Retinal pigment epithelial cell (primary cell): ENCODE measurements at places on chromosomes 4 and X.
A peak's percentile ranks its signal among the peaks of the same experiment; 100 is the strongest.

GRCh38 chr4:118845552-118846050, 9.7 kb upstream of the SEC24D start:
- no peak for DNase-seq

DNA sequence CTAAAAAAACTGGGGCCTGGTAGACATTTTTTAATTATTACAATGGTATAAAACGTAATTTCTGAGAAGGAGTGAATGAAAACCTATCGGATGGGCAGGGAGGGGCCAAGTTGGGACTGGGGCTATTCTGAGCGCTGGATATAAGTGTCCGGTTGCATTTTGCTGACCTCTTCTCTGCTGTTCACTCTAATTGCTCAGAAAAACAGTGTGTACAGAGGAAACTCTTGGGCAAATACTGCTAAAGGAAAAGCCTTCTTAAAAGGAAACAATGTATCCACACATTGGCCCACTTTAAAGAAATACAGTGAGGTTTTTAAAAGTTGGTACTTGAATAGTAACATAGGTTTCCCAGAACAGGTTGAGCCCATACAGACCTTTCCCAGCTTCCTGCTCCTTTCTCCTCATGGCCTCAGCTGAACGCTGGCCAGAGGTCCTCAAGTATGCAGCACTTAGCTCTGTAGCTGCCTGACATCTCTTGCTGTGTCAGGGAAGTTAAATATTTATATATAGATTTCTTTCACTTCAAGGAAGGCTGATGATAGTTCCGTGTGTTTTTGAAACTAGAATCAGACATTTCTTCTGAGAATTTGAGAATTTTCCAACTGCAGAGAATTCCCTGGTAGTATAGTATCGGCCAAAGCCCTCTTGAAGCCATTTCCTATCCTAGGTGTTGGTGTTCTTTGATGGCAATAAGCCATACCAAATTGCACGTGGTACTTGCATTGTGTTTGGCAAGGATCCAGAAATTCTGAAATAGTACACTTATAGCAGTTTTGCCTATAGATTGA, 97.1 kb upstream of the SLC4A4 start:
- no peak for DNase-seq

DNA sequence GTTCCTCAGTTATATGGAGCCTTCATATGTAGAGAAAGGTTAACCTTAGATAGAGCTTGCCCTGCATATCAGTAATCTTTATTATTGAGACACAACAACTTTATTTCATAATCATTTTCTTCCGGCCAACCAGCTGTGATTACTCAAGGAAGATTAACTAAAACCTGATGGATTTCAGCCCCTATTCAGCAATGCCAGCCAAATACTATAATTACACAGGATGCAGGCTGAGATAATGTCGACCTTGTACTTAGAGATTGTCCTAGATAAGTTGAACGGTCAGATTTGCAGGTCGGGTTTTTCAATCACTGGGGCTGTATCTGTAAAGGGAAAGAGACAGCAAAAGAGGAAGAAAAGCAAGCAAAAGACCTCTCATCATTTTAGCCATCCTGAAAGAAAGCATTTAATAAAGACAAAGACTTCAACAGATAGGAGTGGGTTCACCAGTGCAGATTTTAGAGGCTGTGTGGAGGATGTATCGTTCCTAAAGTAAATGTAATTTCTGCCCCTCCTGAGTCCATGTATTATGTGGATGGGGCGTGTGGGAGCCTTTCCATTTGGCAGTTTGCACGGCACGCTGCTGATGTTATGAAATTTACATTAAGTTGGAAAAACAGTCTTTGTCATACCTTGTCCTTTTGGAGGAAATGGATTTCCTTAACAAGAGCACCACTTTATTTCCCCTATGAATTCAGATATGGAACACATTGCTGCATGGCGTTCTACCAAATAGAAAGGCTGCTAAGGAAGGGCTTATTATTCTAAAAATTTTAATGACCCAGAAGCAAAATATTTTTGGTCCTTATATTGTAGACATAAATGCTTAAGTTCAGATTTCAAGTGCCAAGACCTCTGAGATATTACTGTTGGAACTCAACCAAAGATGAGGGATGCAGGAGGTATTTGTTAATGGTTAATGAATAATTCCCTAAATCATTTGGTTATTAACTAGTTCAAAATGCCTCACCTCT, 496.7 kb downstream of the SPRY1 start:
- DNase-seq: peak; percentile 37

DNA sequence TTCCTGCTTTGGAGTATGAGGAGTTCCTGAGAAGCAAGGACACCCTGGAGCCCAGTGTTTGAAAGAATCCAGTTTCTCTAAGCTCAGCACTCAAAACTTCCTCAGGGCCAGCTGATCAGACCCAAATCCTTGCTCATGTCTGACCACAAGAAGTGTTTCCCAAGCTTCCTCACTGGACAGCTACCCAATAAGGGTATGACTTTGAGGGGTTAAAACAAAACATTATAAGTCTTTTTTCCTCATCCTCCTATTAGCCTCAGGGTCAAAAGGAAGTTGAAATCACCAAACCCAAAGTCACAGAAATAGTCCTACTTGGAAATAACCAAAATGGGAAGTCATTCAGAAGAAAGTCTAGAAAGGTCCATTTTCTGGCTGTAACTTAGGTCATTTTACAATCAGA, 13.7 kb downstream of the ZBTB33 start:
- DNase-seq: no peak

DNA sequence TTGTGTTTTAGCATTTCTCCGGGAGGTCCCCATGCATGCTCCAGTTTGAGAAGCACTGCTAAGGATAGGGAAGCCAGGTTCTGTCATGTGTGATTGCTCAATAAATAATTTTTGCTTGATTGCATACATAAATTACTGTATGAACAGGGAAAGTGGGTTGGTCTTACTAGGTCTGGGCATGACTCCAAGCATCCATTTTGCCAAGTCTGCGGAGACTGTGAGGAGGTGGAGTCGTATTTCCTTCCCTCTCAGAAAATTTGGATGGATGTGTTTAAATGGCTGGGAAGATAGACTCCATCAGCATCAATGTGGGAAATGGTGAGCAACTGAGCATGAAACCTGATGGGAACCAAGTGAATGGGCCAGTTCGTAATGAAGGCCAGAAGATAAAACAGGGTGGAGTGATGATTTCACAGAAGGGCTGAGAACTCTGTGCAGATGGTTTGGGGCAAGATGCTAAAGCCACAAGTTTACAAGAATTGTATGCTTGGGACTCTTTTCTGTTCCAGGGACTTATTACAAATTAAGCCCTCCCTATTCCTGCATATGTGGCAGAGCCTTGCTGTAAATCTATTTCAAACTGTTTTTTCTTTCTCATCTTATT, 84.1 kb downstream of the NHS start:
- no peak for DNase-seq

- no peak for DNase-seq
Measured at GRCh38 chr4:183941964-183942363, 36.9 kb downstream of the STOX2 start.

DNA sequence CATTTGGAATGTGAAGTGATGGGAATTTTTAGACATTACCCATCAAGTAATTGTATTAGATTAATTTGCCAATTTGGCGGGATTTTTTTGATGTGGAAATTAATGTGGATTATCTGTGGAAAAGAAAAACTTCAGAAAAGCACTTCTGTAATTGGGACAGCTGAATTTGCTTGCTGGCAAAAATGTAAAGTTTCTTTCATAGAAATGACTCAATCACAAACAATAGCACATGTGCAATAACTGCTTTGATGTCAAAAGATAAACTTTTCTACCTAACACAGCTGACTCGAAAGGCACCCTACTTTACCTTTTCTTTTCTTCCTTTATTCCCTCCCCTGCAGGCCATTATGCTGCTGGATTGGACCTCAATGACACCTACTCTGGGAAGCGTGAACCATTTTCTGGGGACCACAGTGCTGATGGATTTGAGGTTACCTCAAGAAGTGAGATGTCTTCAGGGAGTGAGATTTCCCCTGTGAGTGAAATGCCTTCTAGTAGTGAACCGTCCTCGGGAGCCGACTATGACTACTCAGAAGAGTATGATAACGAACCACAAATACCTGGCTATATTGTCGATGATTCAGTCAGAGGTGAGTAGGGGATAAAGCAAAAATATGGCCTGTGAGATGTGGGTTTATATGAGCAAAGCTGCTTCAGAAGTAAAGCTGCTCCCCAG, 1.4 kb downstream of the AREG start:
- DNase-seq: no peak

GRCh38 chrX:68060506-68061205, 372.6 kb downstream of the OPHN1 start:
- peak; percentile 58 for DNase-seq

DNA sequence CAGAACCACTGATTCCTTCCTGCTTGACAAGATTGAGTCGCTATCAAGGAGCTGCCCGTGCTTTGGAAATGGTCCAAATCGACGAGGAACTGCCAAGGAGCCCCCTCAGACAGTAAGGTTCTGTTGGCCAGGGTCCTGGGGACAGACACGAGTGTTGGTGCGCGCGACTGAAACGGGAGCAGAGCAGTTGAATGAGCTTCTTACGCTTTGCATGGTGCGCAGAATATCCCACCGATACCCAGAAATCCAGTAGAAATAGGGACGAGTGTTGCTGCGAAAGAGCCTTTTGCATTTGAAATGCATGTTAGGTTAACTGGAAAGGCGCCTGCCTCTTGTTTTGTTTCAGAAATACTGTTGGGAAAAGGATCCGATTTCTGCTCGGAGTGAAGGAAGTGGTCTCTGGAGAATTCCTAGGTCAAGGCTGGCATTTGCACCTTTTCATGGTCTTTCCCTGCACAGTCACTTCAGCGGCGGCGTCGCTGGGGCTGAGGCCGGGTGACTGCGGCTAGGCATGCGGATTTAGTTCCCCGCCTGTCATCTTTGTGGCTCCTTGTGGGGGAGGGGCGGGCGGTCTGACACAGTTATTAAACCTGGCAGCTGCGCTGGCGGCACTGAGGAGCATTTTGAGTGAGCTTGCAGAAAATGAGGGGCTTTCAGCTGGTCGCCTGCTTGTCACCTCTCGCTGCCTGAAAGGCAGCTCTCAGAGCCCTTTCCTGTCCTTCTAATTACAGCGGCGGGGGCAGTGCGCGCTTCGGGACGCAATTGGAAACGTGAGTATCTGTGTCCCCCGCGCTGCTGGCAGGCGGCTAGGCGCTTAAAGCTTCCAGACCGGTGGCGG, 51.5 kb upstream of the TRIM2 start:
- DNase-seq: no peak

DNA sequence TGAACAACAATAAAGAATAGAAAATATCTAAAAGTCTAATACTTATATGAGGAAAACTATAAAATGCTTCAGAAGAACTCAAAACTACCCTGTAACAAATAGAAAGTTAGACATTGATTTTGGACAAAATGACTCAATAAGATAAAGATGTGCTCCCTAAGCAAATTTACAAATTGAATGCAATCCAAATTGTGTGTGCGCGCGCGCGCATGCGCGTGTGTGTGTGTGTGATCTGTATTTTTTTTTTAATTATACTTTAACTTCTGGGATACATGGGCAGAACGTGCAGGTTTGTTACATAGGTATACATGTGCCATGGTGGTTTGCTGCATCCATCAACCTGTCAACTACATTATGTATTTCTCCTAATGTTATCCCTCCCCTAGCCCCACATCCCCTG, 320.8 kb upstream of the INTU start:
- no peak for DNase-seq

GRCh38 chr4:150321113-150321512, 242.9 kb downstream of the DCLK2 start:
- DNase-seq: no peak

- no peak for DNase-seq
Measured at GRCh38 chr4:124030147-124030546, 633.6 kb downstream of the SPRY1 start.

GRCh38 chrX:13404364-13404763, 84.5 kb upstream of the ATXN3L start:
- no peak for DNase-seq

- DNase-seq: peak; percentile 56
Measured at GRCh38 chr4:30802622-30803323, 82.6 kb downstream of the PCDH7 start.

- no peak for DNase-seq
Measured at GRCh38 chrX:103831342-103831802, 685 bp downstream of the RAB9B start.

- DNase-seq: peak; percentile 17
Measured at GRCh38 chr4:137343221-137343620, 189.1 kb downstream of the PCDH18 start.

- no peak for DNase-seq
Measured at GRCh38 chrX:132532913-132533312, 44.1 kb upstream of the MBNL3 start.

GRCh38 chr4:133403913-133404312, 254.8 kb downstream of the PCDH10 start:
- no peak for DNase-seq

- DNase-seq: no peak
Measured at GRCh38 chrX:135327299-135327698, 18.0 kb downstream of the ETDC start.

GRCh38 chrX:43865791-43866190, 16.5 kb downstream of the MAOB start:
- DNase-seq: no peak

DNA sequence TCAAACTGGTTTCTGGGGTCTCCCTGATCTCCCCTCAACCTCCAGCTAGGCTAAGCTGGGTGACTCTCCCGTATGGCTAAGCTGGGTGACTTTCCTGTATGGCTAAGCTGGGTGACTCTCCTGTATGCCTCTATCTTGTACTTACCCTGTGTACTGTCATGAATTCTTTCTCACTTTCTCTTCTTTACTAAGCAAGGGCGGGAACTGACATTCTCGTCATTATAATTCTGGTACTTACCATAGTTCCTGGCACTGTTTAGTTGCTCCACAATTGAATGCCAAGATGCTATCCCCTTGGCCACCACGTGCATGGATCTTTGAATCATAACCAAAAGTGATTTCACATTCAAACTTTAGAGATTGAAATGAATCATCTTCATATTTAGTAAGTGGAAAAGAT, 8.8 kb downstream of the INTU start:
- no peak for DNase-seq

GRCh38 chrX:39421006-39421405, 619.7 kb downstream of the MID1IP1 start:
- no peak for DNase-seq

DNA sequence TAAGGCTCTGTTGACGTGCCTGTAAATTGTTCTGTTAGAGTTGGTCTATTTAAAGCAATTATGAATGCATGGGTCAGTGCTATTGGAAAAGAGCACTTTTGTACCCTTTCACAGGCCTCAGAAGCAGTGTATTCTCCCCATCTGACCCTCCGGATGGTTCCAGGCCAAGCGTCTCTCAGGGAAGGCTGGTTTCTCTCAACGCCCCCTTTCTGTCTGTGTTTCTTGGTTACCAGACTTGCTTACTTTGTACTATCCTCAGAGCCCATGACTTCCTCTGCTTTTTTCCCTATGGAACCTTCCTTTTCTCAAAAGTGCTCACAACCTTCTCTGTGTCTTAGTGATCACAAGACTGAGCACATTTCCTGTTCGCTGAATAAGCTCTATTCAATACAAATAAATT, 559.3 kb upstream of the ZFP42 start:
- no peak for DNase-seq

- no peak for DNase-seq
Measured at GRCh38 chr4:147749811-147750321, 18.0 kb downstream of the ARHGAP10 start.
